NCI-H526 (cell line): ENCODE measurements at places on chromosomes 6 and 20.
A peak's percentile ranks its signal among the peaks of the same experiment; 100 is the strongest.

- DNase-seq: no peak
Measured at GRCh38 chr20:59176812-59177211, 13.2 kb downstream of the ZNF831 start.

- no peak for DNase-seq
Measured at GRCh38 chr6:2775003-2775402, 9.8 kb downstream of the WRNIP1 start.

- no peak for DNase-seq
Measured at GRCh38 chr20:12965212-12965869, 43.4 kb upstream of the SPTLC3 start.

DNA sequence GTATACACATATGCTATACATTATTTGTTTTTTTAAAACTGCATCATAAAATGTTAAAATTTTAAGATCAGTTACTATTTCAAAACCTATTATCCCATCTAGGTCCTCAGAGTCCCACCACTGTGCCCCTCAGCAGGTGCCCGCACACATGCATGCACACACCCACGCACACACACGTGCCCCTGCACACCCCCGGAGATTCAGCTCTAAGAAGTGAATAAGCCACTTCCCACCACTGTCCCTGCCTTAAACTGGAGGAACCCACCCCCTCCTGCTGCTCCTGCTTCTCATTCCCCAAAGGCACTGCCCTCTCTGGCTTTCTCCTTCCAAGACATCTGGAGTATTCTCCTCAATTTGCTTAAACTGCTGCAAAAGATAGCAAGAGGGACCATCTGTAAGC lies 5.4 kb upstream of the FAM210B start:
- DNase-seq: no peak

DNA sequence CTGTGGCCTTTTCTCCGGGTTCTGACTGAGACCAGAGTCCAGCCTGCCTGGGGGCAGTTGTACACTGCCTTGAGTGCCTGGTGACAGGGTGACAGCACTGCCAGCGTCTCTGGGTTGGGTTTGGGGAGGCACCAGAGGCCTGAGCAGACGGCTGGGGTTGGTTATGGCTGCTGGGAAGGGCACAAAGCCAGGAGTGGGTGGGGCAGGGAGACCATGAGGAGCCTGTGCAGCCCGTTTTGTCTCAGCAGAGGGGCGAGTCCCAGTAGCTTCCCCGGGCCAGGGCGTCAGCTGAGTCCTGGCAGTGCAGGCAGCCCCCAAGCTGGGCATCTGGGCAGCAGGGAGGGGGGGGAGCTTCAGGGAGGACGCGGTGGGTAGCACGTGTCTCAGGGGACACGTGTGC lies 15.3 kb upstream of the SULF2 start:
- no peak for DNase-seq

- no peak for DNase-seq
Measured at GRCh38 chr6:147207837-147208754, 3.9 kb downstream of the STXBP5 start.

GRCh38 chr6:138727182-138727581 lies 46.4 kb upstream of the CCDC28A start:
- no peak for DNase-seq

DNA sequence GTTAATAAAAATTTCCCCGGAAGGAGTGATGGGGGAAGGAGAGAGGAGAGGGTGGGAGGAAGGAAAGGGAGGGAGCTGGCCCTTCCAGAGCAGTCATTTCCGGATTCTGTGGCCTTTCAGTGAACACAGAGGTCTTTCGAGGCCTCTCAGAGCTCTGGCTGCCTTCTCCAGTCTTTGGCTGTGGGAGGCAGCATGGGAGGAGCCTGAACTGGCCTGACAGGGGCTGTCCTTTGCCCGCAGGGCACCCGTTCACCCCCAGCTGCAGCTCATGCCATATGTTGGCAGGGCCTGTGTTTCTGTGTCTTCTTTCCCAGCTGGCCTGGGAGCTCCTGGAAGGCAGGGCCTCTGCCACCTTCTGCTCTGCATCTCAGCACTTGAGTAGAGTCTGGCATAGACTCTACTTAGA lies 95.5 kb downstream of the PPP1R14C start:
- DNase-seq: no peak

- no peak for DNase-seq
Measured at GRCh38 chr20:16052456-16052855, 520.8 kb downstream of the KIF16B start.

DNA sequence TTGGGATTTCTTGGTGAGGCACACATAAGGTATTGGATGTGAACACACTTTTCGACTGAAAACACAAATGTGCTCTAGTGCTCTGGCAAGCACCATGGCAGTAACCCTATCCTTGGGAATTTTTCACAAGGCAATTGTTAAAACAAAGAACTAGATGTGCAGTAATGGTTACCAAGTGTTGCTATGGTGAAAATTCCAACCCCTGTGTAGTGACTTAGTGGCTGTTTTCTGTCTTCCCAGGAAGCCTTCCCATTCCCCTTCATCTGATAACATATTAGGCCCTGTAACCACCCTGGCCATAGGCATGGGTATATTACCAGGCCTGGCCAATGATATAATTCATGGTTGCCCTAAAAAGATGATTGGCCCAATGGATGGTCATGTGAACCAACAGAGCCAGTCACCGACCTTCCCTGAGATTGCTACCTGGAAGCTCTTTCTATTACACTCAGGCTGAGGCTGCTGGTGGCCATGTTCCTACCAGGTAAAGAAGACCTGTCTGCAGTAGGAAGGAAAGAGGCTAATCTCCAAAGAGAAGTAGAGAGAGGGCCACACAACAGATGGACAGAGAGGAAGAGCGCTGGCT lies 4.1 kb downstream of the C20orf202 start:
- DNase-seq: no peak

GRCh38 chr6:168724669-168725570 lies 283.9 kb downstream of the SMOC2 start:
- no peak for DNase-seq

GRCh38 chr6:113120224-113120581 lies 736.9 kb upstream of the MARCKS start:
- no peak for DNase-seq

DNA sequence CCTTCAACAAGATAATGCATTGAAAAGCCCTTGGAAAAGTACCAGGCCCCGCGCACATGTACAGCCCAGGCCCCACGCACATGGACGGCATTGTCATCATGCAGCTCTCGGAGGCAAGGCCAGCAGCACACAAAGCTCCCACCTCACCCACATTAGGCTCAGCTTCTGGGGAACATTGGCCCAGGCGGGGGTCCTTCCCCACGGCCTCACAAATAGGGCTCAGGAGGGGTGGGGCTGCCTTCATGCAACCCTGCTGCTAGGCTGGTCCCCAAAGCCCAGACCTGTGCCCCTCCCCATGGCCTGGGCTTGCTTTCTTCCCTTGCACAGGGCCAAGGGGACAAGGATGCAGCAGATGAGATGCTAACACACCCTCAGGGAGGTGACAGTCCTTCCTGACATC lies 26.7 kb downstream of the NPEPL1 start:
- no peak for DNase-seq

GRCh38 chr20:41007481-41007880 lies 21.1 kb upstream of the TOP1 start:
- DNase-seq: no peak

DNA sequence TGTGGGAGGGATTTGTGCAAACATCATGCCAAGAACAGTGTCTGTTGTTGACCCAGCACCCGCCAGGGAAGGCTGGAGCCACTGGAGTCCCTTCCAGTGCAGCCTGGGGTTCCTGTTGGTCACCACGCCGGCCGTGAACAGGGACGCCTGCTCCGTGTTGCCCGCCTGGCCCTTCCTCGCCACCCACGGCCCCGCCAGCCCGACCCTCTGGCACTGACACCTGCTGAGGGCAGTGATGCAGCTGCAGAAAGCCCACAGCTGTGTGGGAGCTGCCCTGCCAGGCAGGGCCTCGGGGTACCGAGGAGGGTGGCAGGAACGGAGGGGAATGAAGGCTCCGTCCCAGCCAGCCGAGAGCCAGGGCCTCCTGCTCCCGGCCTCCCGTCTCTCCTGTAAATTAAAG lies 75.5 kb upstream of the SLCO4A1 start:
- DNase-seq: no peak

DNA sequence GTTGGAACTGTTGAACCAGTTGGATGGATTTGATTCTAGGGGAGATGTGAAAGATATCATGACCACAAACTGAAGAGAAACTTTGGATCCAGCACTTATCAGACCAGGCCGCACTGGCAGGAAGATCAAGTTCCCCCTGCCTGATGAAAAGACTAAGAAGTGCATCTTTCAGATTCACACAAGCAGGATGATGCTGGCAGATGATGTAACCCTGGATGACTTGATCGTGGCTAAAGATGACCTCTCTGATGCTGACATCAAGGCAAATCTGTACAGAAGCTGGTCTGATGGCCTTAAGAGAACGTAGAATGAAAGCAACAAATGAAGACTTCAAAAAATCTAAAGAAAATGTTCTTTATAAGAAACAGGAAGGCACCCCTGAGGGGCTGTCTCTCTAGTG lies 72.8 kb upstream of the CDYL start:
- no peak for DNase-seq

GRCh38 chr20:1535420-1536175 lies 21.9 kb downstream of the SIRPD start:
- no peak for DNase-seq

- peak; percentile 43 for DNase-seq
Measured at GRCh38 chr6:51843456-51844056, 243.9 kb downstream of the PKHD1 start.

GRCh38 chr6:21098134-21098533 lies 495.4 kb upstream of the SOX4 start:
- DNase-seq: no peak

- DNase-seq: no peak
Measured at GRCh38 chr6:146546443-146547043, 2.9 kb downstream of the RAB32 start.

DNA sequence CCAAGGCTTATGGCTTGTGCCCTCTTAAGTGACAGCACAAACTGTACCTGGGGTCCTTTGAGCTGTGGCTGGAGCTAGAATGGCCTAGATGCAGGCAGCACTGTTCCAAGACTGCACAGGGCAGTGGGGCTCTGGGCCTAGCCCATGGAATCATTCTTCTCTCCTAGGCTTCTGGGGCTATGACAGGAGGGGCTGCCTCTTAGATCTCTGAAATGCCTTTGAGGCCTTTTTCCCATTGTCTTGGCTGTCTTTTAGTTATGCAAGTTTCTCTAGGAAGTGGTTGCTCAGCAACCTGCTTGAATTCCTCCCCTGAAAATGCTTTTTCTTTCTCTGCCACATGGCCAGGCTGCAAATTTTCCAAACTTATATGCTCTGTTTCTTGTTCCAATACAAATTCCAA lies 183.4 kb downstream of the WDR27 start:
- no peak for DNase-seq

GRCh38 chr20:55143601-55144000 lies 668.2 kb downstream of the DOK5 start:
- DNase-seq: no peak

DNA sequence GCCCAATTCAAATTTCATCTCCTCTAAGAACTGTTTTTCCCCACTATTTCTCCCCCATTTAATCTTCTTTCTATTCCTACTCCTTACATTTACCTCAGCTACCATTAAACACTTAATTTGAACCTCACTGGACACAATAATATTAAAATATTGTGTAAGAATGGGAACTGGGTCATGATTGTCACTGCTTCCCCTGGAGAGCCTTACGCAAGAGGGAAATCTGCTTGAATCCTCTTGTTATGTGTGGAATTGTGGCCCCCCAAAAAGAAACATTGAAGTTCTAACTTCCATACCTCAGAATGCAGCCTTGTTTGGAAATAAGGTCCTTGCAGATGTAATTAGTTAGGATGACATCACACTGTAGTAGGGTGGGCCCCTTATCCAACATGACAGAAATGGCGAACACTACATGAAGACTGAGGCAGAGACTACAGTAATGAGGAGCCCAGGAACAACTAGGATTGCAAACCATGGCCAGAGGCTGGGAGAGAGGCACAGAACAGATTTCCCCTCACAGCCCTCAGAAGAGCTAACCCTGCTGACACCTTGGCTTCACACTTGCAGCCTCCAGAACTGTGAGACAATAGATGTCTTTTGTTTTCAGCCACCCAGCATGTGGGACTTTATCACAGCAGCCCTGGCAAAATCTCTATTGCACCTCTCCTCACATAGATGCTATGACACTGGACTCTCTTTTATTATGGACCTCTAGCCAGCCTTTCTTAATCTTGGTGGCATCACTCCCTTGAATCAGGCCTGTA lies 29.9 kb downstream of the HIVEP2 start:
- DNase-seq: no peak

- no peak for DNase-seq
Measured at GRCh38 chr6:37441651-37442050, 8.6 kb downstream of the CMTR1 start.

- peak; percentile 57 for DNase-seq
Measured at GRCh38 chr6:167968091-167968490, 29.4 kb upstream of the KIF25 start.

DNA sequence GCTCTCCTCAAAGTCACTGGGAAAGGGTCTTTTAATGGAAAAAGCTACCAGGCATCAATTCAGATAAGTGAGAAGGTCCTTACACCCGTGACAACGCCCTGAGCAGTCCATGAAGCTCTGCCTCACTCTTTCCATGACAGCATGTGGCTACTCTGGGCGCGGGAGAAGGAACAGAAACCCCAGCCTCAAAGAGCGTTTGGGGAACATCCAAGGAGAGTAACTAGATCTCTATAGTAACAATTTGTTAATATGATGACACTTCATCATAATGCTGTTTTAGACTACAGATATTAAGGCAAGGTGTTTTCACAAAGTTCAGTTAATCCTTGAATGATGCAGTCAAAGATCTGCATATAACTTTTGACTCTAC lies 55.2 kb downstream of the KIF6 start:
- DNase-seq: no peak

GRCh38 chr6:22250486-22250885 lies 46.4 kb downstream of the PRL start:
- DNase-seq: peak; percentile 36

- DNase-seq: no peak
Measured at GRCh38 chr6:117280922-117281321, 15.6 kb downstream of the VGLL2 start.

DNA sequence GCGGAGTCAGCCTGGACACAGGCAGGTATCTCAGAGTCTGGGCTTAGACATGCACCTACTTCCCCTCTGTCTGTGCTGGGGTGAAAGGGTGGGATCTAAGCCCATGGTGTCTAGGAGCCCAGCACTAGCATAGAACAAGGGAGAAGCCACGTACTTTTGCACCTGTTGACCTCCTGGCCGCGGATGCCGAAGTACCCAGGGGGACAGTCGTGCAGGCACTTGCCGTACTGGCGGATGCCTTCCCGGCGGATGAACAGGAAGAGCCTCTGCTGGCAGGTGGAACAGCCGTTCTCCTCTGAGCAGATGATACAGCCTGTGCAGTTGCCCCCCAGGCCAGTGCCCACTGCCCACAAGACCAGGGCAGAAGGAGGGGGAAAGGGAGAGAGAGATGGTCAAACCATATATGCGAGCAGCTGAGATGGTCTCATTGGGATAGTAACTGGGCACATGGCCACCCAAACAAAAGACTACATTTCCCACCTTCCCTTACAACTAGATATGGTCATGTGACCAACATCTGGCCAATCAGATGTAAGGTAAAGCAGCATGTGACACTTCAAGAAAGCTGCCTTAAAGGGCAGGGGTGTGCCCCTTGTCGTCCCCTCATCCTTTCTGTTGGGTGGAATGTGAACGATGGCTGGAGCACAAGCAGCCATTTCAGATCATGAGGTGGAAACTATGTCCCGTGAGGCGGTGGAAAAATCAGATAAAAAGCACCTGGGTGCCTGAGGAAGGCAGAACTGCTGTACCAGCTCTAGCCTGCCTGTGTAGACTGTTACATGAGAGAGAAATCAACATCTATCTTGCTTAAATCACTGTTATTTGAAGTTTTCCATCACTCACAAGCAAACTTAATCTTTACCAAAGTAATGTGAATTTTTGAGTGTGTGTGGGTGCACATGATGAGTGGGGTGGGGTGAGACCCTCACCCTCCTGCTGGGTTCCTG lies 34.0 kb downstream of the RSPO4 start:
- peak; percentile 51 for DNase-seq
